ENCODE measurements at places on chromosomes 13 and 19.

GRCh38 chr13:33227927-33228647 is 57.5 kb downstream of the STARD13 start:
- DNase-seq = no peak

- DNase-seq = no peak
Observed at GRCh38 chr13:29526741-29527140, 68.7 kb downstream of the SLC7A1 start.

DNA sequence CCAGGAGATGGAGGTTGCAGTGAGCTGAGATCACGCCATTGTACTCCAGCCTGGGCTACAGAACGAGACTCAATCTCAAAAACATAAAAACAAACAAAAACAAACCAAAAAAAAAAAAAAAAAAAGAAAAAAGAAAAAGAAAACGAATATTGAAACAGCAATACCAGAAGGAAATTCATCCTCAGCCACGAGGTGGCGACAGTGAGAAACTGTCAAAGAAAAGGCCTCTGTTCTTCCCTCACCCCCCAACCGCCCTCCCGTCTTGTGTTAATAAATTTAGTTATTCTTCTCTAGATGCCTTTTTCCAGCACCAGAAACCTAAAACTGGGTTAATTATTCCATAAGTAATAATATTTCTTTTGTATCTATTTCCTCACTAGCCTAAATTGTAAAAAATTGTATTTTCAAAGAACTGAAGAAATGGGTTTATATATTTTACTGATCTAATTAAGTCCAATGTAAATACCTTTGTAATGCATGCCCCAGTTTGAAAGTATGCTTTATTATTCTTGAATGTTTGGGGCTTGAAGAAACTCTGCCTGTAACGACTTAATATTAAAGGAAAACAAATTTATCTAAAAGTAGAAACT is 38.6 kb downstream of the LIG4 start:
- no peak for DNase-seq

GRCh38 chr13:110134801-110135200 is 172.2 kb downstream of the COL4A1 start:
- no peak for DNase-seq

DNA sequence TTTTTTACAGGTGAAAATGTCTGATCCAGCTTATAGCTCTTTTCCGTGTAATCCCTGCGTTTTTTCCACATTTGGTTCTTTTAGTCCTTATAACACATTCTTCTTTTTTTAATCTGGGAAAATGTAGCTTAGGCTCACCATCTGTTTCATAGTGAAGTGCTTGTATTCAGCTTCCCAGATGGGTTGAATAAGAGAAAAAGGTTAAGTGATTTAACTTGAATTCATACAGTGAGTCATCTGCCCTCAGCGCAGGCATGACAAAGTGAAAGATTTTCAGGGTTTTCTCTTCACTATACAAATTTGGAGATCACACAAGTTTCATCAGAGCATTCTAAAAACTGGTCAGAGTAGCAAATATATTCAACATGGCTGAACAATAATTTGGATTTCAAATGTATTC is 224.8 kb downstream of the SPRY2 start:
- DNase-seq = no peak

DNA sequence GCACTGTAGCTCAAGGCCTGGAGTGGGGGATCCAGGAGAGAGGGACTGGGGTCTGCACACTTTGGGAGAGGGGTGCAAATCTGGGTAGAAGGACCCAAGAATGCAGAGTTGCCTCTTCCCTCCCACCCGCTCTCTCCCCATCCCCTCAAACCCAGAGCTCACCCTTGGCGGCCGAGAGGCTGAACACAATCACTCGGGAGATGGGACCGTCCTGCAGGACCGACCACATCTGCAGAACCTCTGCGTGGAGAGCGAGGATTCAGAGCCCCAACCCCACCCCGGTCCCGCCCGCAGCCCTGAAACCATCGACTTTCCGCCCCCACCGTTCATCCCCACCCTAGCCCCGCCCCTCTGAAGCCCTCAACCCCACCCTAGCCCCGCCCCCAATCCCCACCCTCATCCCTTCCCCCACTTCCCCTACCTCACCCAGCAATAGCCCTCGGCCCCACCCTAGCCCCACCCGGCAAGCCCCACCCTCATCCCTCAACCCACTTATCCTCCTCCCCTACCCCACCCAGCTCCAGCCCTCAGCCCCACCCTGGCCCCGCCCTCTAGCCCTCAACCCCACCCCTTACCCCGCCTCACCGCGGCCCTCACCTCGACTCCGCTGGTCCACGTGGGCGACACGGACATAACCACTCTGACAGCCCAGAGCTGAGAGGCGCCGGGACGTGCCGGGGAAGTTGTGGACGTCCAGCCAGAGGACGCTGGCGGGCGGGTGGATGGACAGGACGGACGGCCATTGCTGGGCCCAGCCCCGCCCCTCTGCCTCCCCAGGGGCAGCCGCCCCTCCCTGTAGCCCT is 4.1 kb downstream of the KPTN start:
- no peak for DNase-seq

GRCh38 chr13:107865643-107866031 is 349.7 kb downstream of the LIG4 start:
- DNase-seq = no peak

GRCh38 chr13:100356426-100356825 is 232.2 kb downstream of the GGACT start:
- no peak for DNase-seq

GRCh38 chr13:67367399-67367798 is 137.3 kb upstream of the PCDH9 start:
- no peak for DNase-seq

- peak; percentile 55 for DNase-seq
Observed at GRCh38 chr19:29714953-29715700, at the start of gene C19orf12. C19orf12 (minus strand) TSS chr19:29715261; CDS start chr19:29708413, 6,848 bp downstream.

DNA sequence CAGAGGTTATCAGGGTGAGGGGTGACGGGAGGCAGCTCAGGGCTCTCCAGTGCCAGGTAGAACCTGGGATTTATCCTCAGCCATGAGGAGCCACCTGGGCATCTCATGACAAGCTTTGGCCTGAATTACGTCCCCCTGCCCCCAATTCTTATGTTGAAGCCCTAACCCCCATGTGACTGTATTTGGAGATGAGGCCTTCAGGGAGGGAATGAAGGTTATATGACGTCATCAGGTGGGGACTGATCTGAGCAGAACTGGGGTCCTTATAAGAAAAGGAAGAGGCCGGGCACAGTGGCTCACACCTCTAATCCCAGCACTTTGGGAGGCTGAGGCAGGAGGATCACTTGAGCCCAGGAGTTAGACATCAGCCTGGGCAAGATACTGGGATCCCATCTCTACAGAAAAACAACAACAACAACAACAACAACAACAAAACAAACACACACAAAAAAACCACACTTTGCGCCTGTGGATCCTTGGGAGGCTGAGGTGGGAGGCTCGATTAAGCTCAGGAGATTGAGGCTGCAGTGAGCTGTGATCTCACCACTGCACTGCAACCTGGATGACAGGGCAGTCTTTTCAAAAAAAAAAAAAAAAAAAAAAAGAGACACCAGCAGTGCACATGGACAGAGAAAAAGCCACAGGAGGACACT is 18.4 kb downstream of the ZFR2 start:
- no peak for DNase-seq

GRCh38 chr19:13006431-13007281 is 11.4 kb downstream of the NFIX start:
- DNase-seq = peak; percentile 35

DNA sequence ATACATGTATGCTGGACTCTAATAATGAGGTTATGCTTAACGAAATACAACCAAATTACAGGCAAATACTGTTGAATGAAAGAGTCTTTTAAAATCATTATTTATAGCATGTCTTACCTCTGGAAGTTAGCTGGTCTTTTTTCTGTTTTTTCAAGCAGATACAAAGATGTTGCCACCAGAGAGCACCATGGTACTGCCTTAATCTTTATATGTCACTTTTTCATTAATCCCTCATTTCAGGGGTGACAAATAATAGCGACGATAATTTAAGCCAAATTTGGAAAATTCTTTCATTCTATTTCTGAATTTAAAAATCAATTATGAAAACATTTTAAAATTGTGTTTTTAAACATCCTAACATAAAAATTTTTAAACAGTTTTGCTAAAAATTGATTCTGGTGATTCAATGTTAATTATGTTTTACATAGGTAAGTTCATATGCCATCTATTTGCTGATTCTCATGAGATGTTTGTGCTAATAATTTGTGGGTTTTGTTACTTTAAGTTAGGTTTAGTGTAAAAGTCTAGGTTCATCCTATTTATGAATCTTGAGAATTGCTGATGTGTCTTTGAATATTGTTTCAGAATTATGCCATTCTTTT is 379.3 kb upstream of the SGCG start:
- DNase-seq = no peak

GRCh38 chr13:114065141-114065925 is 67.1 kb downstream of the RASA3 start:
- peak; percentile 62 for DNase-seq

GRCh38 chr19:38057959-38058690 is 151.1 kb downstream of the SIPA1L3 start:
- no peak for DNase-seq

DNA sequence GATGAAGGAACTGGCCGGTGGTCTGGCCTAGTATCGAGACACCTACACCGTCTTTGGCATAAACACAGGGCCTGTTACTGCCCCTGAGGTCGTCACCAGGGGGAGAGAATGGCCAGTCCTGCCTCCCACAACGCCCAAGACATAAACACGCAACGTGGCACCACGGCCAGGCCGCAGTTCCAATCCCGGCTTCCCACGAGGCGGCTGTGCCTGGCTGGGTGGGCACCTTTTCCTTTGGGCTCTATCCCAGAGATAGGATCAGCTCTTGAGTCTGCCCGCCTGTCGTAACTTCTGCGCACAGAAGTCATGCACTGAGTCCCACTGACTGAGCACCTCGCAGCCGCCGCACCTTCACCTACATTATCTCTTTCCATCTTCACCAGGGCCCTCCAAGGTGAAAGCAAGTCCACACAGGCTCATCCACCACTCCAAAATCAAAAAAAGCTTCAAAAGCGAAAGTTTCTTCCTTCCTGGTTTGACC is 1.1 kb downstream of the MIER2 start:
- no peak for DNase-seq

- no peak for DNase-seq
Observed at GRCh38 chr13:36839281-36839680, 20.3 kb downstream of the RFXAP start.

DNA sequence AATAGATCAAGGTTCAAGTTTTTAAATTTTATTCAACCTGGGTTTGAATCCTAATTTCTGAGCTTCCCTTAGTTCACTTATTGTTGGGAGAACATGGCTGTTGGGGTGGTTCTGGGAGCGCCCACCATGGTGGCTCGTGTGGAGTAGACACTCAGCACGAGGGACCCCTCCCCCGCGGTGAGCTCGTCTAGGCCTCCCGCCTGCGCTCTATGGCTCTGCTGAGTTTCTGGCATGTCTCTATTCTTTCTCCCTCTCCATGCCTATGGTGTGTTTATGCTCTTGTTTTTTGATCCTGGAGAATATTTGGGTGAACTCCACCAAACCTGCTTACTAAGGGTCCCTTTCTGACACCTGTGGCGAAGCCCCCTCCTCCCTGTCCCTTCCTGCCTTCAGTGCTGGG is 1.6 kb upstream of the EPN1 start:
- no peak for DNase-seq

GRCh38 chr13:98506322-98506721 is 70.6 kb downstream of the STK24 start:
- no peak for DNase-seq

DNA sequence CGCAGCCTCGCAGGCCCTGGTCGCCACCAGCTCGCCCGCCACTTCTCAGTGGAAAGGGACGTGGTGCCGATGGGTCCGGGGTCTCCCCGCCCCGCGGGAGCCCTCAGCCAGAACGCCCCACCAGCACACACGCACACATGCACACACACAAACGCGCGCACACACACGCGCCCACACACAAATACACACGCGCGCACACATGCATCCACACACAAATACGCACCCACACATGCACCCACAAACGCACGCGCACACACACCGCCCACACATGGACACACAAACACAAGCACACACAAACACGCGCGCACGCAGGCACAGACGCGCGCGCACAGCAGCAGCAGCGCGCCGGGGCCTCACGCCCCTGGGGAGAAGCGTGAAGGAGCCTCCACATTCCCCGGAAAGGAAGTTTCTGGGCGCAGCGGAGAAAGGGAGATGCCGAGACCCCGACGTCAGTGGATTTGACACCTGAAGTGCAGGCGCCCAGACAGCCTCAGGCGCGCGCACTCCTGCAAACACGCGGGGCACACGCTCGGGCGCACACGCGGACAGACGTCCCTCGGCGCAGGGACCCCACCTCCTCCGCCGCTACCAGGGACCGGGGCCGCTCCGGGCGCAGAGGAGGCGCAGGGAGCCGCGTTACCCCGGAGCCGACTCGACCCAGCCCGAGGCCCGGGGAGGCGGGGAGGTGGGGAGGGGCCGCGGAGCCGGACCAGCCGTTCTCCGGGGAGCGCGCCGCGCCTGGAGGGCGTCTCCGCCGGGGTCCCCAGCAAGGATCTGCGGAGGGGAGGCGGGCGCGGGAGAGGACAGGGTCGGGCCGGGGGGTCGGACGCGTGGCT is 622 bp downstream of the RASA3 start:
- DNase-seq = no peak

DNA sequence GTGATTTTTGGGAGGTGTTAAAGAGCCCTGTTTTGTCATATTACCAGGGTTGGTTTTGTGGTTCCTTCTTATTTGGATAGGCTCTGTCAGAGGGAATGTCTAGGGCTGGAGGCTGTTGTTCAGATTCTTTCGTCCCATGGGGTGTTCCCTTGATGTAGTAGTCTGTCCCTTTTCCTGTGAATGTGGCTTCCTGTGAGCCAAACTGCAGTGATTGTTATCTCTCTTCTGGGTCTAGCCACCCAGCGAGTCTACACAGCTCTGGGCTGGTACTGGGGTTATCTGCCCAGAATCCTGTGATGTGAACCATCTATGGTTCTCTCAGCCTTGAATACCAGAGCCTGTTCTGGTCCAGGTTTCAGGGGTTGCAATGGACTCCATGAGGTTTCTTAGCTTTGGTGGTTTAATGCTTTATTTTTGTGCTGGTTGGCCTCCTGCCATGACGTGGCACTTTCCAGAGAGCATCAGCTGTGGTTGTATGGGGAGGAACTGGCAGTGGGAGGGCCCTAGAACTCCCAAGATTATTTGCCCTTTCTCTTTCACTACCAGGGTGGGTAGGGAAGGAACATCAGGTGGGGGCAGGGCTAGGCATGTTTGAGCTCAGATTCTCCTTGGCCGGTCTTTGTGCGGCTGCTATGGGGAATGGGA is 78.8 kb downstream of the SPRY2 start:
- no peak for DNase-seq

- peak; percentile 89 for DNase-seq
Observed at GRCh38 chr19:44071824-44072542, at the start of gene ZNF284. ZNF284 (plus strand) TSS chr19:44072159; CDS start chr19:44076390, 4,231 bp downstream.
